ENCODE measurements at places on chromosomes 2 and 18. TPM values are rescaled to one million over a fixed set of nuclear protein-coding genes. Genes with fewer than 3 reads are reported as not detected.

Gene CNGA3
- total RNA-seq: not detected

Gene CGREF1
- total RNA-seq: 5.2 TPM

Gene ASB18
- total RNA-seq: not detected

Gene TMEM131
- total RNA-seq: 32.4 TPM

Gene SERPINB12
- not detected for total RNA-seq

Gene ALPP
- not detected for total RNA-seq

Gene LTBP1
- total RNA-seq: 150 TPM

Gene DYNAP
- total RNA-seq: not detected

Gene ADCY3
- total RNA-seq: 21.3 TPM

Gene DHRS9
- total RNA-seq: not detected

Gene CCDC178
- not detected for total RNA-seq

Gene FSIP2
- total RNA-seq: 0.78 TPM

Gene PIGN
- 18.5 TPM for total RNA-seq

Gene PPP1R1C
- 4.2 TPM for total RNA-seq

Gene CCDC74B
- 0.72 TPM for total RNA-seq

DNA sequence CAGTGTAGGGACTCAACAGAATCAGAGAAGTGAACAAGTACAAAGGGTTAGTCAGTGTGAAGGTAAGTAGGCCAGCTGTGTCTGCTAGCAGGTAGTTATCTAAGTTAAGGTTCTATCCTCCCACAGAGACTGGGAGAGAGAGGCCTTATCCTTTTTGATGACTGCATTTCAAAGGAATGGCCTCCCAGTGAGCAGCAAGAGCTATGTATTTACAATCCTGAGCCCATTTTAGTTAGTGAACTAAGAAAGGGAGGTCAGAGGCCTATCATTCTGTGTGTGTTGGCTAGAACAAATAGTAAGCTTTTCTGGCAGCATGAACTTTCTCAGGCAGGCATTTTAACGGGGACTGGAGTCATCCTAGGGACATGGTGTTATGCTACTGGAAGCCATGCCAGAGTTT is 182.9 kb downstream of the VWC2L start:
- DNase-seq: no peak

- DNase-seq: no peak
These were observed 239.5 kb downstream of the CNTNAP5 start for GRCh38 chr2:124264551-124265091.

GRCh38 chr2:238843476-238843875 is 4.4 kb upstream of the TWIST2 start:
- DNase-seq: no peak

DNA sequence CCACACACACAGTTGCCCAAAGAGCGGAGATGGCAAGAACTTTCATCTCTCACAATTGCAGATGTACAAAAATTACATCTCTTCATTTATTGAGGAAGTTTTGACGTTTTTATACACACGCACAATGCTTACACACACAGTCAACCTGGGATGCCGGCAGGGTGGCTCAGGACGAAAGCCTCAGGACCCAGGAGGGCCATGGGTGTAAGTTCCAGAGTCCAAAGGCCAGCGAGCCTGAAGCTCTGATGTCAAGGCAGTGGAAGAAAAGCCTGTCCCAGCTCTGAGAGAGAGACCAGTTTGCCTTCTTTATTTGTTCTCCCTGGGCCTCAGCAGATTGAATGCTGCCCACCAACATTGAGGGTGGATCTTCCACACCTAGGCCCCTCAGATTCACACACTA is 10.1 kb downstream of the AMER3 start:
- no peak for DNase-seq

- no peak for DNase-seq
These were observed 54.9 kb downstream of the MAPRE2 start for GRCh38 chr18:35095983-35096676.

- DNase-seq: no peak
These were observed 80.1 kb downstream of the FIGN start for GRCh38 chr2:163655667-163656066.

DNA sequence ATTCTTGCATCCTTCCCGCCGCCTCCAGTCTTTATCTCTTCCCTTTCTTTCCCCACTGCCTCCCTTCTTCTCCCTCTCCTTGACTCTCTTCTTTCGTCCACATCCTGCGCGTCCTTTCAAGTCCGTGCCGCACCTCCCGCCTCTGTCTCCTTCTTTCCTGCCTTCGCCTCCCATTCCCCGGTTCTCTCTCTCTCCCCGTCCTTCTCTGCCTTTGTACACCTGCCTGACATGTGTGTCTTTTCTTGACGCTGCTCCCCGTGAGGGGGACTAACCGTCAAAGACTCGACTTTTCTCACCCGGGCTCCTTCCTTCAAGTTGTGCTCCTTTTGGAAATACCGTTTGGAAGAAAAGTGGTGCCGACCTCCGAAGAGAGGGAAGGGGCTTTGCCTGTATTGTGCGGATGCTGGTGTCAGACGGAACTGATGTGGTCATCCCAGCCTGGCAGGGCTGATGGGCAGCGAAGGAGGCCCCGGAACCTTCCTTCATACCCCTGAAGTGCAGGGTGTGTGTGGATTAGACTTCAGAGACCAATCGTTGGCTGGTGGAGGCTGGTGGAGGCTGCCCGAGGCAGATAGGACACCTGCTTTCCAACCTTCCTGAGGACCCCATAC is 879 bp downstream of the TMEM178A start:
- no peak for DNase-seq

- peak; percentile 34 for DNase-seq
These were observed 202.1 kb downstream of the RNF144A start for GRCh38 chr2:7119132-7119835.

- DNase-seq: no peak
These were observed 6.3 kb downstream of the YES1 start for GRCh38 chr18:805755-806110.

GRCh38 chr2:24830786-24831185 is 37.6 kb downstream of the CENPO start:
- no peak for DNase-seq

- DNase-seq: peak; percentile 95
These were observed 57.9 kb upstream of the KCNE4 start for GRCh38 chr2:222993920-222994650.

DNA sequence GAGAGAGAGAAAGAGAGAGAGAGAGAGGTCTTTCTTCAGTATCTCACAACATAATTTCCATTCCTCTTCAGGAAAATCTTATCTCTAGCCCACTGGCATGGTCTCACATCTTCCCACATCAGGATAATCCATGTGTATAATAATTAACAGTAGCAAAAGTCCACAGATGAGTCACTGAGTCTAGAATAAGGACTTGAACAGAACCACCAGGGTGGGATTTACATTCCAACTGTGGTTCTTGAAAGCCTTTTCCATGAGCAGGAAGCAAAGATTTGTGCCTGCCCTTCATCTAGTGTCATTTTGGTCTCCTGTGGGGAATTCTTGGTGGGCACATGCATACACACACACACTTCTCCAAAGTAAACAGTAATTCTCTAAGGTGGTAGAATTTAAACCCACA is 107.1 kb upstream of the TCF4 start:
- DNase-seq: peak; percentile 32

DNA sequence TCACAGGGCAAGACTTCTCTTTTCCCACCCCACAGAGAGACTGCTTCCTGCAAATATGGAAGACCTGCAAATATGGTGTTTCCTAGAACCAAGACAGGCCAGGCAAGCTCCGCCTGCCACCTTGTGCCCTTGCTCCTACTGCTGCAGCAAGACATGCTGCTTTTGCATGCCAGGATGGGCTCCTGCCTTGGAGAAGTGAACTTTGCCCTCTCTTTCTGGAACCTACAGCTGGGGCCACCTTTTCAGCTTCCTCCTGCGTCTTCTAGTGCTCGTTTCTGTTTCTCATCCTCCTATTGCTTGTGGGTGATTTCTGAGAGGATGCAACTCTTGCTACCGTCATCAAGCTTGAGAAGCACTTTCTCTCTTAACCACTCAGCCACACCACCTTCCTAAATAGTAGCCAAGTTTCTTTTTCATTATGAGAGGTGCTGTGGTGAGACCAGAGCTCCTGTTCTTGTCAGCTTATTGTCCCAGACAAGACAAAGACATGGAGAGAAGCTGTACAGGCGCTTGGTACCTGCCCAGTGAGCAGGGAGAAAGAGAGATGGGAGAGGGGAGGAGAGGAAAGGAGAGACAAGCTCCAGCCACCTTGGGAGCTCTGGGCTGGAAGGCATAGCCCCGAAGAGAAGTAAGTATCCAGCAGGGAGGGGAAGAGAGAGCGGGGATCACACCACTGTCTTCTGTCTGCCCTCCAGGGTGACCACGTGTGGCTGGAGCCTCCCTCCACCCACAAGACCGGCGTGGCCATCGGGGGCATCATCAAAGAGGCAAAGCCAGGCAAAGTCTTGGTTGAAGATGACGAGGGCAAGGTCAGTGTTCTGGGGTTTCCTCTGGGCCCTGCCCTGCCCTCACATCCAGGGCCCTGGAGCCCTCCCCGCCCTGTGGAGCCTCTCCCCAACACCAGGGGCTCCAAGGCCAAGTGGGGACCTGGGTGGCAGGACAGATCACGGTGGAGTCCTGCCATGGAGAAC is 28.3 kb downstream of the MYO7B start:
- DNase-seq: no peak

GRCh38 chr2:127261804-127262406 is 32.0 kb downstream of the ERCC3 start:
- DNase-seq: no peak

- DNase-seq: peak; percentile 59
These were observed 1.2 kb upstream of the ZCCHC2 start for GRCh38 chr18:62521593-62521992.

DNA sequence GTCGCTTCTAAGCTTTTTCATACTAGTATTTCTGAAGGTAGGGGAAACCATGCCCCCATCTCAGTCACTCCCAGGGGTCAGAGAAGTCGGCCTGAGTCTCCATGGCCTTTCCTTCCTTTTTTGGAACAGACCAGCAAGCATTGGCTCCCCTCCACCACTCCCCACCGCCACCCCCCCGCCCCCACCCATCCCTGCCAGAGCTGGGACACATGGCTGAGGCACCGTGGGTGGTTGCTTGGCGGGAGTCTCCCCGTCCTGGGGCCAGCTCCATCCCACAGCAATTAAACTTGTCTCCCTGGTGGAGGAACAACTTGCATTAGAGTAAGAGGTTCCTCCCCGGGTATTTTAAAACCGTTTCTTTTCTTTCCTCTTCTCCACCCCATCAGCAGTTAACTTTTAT is 100.8 kb upstream of the TFPI start:
- DNase-seq: no peak

GRCh38 chr2:170152421-170152820 is 25.5 kb upstream of the MYO3B start:
- DNase-seq: no peak

DNA sequence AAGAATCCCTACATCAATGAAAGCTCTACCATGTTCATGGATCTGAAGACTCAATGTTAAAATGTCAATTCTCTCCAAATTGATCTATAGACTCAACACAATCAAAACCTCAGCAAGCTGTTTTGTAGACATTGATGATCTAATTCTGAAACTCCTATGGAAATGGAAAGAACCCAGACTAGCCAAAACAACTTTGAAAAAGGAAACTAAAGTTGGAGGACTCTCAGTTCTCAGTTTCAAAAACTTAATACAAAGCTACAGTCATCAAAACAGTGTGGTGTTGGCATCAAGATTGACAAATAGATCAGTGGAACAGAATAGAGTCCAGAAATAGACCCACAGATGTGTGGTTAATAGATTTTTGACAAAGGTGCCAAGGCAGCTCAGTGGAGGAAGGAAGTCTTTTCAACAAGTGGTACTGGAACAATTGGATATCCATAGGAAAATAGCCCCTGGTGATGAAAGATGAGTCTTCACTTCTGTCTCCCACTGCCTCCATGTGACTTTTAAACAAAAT is 30.4 kb downstream of the LBH start:
- DNase-seq: no peak

GRCh38 chr18:55907453-55908175 is 319.6 kb upstream of the TCF4 start:
- no peak for DNase-seq

GRCh38 chr2:33316328-33316727 is 160.1 kb upstream of the RASGRP3 start:
- DNase-seq: no peak

DNA sequence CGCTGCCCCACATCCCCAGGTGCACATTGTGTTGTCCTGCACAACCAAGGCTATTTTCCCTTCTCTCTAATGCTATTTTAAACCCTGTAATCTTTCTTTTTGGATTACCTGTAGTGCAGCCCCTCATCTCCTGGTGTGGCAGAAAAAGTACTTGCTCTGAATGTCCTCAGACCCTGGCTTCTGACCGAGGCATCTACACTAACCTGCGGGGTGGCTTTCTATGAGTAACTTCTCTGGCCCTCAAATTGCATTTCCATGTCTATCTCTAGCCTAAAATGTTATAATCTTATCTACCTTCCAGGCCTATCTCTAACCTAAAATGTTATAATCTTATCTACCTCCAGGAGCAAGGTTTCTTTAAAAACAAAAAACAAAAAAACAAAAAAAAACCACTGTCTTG is 18.2 kb upstream of the SP5 start:
- no peak for DNase-seq

GRCh38 chr2:86753606-86754005 is 33.5 kb downstream of the RMND5A start:
- no peak for DNase-seq

DNA sequence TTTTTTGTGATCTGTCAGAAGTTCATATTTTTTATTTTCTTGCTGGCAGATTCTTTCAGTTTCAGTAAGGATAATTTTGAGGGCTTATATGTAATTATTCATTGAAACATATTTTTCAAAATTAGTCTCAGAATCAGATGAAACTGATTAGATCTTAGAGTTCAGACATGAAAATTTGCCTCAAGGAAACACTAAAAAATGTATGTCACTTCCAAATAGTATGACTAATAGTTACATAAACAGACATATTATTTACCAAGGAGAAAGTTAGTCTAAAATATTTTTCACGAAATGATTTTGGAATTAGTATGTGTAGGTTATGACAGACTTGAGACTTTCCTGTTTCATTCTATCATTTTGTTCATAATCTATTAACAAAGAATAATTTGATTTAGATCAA is 628.6 kb downstream of the CCDC85A start:
- DNase-seq: no peak

DNA sequence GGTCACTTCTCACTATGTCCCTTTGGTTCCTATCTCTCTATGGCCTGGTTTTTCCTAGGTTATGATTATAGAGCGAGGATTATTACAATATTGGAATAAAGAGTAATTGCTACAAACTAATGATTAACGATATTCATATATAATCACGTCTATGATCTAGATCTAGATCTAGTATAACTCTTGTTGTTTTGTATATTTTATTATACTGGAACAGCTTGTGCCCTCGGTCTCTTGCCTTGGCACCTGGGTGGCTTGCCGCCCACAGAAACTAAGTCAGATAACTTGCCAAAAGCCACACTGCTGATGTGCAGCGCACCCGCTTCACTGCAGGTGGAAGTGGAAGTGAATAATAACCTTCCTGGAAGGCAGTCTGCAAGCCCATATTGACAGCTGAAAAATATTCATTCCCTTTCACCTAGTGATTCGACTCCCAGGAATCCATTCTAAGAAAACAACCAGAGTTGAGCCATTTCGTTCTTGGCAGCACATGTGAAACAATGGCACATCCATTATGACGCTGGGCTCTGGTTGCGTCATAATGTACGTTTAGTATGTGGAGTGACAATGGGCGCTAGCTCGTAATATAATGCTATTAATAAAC is 725 bp upstream of the ANKRD53 start:
- DNase-seq: peak; percentile 60

GRCh38 chr2:28356095-28356911 is 36.4 kb upstream of the FOSL2 start:
- DNase-seq: peak; percentile 95
